Heart right ventricle (tissue), 16 donors: ENCODE measurements at places on chromosomes 7 and 10.

DNA sequence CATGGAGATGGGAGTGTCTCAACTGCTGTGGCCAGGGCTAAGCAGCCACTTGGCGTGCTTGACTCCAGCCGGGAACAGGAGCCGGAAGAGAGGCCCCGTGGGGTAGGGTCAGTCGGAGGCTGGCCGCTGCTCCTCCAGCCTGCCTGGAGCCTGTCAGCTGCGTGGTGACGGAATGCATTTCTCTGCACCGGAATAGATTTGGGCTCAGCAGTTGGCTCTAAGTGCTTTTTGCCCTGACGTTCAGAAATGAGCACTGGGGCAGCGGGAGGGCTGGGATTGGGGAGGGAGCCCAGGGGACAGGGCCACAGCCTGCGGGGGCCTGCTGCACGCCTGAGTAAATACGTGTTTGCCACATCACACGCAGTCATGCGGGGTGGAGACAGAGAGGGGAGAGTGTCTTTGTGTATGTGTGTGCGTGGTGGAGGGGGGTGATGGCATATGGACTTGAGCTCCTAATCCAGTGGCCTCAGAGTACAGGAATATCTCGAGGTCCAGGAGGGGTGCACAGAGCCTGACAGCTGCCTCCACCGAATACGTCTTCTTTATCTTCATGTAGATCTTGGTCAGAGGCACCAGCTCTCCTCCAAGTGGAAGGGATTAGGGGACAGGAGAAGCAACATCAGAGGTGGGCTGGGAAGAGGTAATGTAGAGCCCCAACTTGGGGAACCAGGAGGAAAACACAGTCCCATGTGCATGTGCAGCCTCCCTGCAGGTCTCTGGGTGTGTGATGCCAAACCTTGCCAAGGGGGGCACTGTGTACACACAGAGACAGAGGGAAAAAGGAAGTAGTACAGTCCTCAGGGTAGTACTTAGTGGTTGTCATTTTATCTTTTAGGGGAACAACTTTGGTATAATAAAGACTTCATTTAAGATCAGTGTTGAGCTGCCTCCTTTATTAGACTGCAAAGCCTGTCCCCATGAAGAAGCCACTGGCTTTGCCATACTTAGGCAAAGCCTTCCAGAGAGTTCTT lies 151.4 kb downstream of the CDH23 start:
- H3K4me3 ChIP-seq = no peak overlapping the region
- no peaks in the 10 kb centered on the region for H3K27me3 ChIP-seq
- peak; percentile 74 for DNase-seq
- peak overlapping the region; percentile 47 for H3K27ac ChIP-seq
- H3K36me3 ChIP-seq = no peaks in the 10 kb centered on the region
- H3K4me1 ChIP-seq = peaks cover 19% of the 10 kb centered on the region

DNA sequence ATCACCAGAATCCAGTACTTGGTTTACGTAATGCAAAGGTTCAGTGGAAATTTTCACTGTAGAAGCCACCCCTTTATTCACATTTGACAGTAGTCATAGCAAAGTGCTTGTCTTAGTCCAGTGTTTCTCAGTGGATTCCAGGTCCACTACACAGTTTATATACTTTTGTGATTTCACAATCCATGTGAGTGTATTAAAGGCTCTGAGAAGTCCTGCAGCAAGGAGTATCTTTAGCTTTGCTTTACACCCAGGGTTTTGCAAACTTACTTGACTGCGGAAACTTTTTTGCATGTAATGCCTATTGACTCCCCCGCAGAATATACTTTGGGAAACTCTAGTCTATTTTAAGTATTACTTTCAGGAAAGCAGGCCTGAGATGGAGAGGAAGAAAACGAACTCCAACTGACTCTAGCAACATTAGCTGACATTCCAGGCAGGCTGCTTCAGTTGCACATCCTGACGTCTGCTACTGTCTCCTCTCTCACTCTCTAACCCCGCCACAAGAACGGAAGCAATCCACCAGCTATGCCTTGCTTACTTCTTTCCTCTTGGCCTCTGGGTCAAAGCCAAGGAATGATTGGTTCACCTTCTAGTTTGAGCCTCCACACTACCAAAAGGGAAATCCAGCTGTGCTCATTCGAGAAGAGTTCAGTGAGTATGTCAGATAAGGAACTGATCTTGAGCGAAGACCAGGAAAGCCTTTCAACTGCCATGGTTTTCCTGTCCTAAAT lies 6.2 kb downstream of the PLXNA4 start:
- H3K4me1 ChIP-seq = peaks cover 14% of the 10 kb centered on the region
- H3K27me3 ChIP-seq = peaks cover 42% of the 10 kb centered on the region
- no peak for DNase-seq
- H3K36me3 ChIP-seq = no peaks in the 10 kb centered on the region
- H3K27ac ChIP-seq = no peak overlapping the region
- H3K4me3 ChIP-seq = no peak overlapping the region

- no peaks in the 10 kb centered on the region for H3K36me3 ChIP-seq
- no peak overlapping the region for H3K4me3 ChIP-seq
- DNase-seq = no peak
- peaks cover 3% of the 10 kb centered on the region for H3K4me1 ChIP-seq
Measured at GRCh38 chr10:43806831-43807640, 158.4 kb upstream of the ZNF32 start.

DNA sequence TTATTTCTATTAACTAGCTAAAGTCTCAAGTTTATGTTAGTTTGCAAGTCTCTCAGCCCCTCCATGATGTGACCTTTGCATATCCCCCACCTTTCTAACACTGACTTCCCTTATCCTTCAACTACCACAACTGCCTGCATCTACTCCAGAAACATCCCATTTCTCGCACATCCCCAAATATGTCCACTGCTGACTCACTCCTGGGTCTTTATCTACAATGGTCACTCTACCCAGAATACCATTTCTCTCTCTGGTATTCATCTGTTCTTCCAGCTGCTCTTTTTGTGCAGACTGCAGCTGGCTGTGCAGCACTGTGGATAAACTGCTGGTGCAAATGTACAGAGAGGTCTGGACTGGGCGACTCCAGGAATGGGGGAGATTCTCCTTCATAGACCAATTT lies 32.7 kb upstream of the PRSS1 start:
- H3K27me3 ChIP-seq = no peaks in the 10 kb centered on the region
- no peaks in the 10 kb centered on the region for H3K36me3 ChIP-seq
- no peak overlapping the region for H3K27ac ChIP-seq
- H3K4me1 ChIP-seq = no peaks in the 10 kb centered on the region
- H3K4me3 ChIP-seq = no peak overlapping the region
- no peak for DNase-seq

DNA sequence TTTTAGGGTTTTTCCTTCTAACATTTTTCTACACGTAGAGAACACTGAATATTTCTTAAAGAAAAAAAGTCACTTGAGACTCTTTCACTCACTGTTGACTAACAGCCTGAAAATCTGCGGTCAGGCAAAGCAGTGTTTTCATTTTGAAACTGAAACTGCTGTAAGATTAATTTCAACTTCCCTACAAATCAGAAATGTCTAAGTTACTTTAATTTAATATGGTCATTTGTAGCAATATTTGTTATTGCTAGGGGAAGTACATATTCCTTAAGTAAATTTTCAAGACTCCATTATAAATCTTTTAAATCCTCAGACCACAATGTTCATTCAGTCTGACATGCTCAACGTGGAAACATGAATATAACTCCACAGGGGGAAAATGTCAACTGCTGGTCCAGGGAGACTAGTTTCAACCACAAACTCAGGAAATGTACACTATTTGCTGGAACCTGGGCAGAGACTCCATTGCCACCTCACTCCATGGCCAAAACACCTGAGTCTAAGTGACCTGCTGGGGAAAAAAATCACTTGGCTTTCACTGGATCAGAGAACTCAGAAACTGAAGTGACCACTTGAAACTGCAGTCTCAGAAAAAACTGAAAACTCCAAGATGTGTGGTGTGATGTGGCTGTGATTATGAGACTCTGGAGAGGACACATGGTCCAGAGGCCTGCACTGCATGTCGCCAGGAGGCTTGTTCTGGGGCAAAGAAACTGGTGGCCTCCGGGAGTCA lies 161.2 kb downstream of the TAX1BP1 start:
- no peaks in the 10 kb centered on the region for H3K36me3 ChIP-seq
- no peak for DNase-seq
- H3K4me1 ChIP-seq = no peaks in the 10 kb centered on the region
- peak overlapping the region; percentile 61 for H3K27ac ChIP-seq

DNA sequence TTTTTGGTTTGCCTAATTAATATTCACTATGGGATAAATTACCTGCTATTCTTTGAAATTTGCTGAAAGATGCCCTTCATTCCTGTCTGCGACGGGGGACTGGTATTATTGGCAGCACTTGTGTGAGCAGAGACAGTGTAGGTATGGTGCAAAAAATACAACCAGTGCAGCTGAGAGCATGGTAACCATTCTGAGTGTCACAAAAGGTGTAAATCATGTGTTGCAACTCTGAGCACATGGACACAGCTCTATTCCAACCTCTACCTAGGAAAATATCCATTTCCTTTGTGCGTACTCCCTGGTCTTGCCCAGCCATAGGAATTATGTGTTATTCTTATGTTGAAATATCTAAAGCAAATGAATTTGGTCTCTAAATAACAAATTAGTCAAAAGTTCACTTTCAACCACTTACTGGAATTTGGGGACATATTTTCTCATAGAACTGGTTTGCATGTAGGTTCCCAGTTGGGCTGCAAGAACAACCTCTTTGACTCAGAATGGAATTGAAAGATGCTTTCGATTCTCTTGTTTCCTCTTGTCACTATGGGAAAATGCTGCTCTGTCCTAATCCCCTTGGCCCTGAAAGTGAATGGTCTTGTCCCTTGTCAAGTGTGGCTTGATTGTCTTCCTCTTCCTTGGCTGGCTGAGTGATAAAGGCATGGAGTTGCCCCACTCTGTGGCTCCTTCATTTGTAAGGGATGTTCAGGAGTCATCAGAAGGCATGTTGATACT lies 57.0 kb downstream of the CELF2 start:
- H3K27ac ChIP-seq = no peak overlapping the region
- no peaks in the 10 kb centered on the region for H3K27me3 ChIP-seq
- no peak overlapping the region for H3K4me3 ChIP-seq

- H3K4me3 ChIP-seq = peak overlapping the region; percentile 63
- no peaks in the 10 kb centered on the region for H3K36me3 ChIP-seq
- DNase-seq = peak; percentile 30
- peak overlapping the region; percentile 71 for H3K27ac ChIP-seq
Measured at GRCh38 chr7:114084472-114085312, 165.9 kb upstream of the PPP1R3A start.

DNA sequence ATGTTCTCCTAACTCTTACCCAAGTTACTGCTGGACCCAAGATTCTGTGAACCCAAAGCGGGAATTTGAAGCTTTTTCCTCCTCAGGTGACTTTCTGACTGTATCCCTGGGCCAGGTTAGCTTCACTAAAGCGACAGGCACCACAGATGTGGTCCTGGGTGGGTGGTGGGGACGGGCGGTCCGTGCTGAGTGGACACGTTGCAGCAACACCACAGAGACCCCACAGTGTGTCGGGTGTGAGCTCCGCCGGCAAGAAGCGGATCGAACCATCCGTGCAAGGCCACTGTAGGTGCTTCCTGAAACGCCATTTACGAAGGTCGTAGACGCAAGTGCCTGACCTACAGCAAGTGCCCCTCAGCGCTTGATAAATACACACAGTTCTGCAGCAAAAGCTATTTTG lies 325.9 kb downstream of the ADARB2 start:
- H3K4me1 ChIP-seq = no peaks in the 10 kb centered on the region
- DNase-seq = no peak
- H3K4me3 ChIP-seq = no peak overlapping the region
- no peak overlapping the region for H3K27ac ChIP-seq

GRCh38 chr10:87657371-87657770 lies 2.3 kb upstream of the PAPSS2 start:
- H3K4me1 ChIP-seq = peaks cover 18% of the 10 kb centered on the region
- no peaks in the 10 kb centered on the region for H3K36me3 ChIP-seq
- no peaks in the 10 kb centered on the region for H3K27me3 ChIP-seq
- no peak overlapping the region for H3K4me3 ChIP-seq
- DNase-seq = peak; percentile 14

DNA sequence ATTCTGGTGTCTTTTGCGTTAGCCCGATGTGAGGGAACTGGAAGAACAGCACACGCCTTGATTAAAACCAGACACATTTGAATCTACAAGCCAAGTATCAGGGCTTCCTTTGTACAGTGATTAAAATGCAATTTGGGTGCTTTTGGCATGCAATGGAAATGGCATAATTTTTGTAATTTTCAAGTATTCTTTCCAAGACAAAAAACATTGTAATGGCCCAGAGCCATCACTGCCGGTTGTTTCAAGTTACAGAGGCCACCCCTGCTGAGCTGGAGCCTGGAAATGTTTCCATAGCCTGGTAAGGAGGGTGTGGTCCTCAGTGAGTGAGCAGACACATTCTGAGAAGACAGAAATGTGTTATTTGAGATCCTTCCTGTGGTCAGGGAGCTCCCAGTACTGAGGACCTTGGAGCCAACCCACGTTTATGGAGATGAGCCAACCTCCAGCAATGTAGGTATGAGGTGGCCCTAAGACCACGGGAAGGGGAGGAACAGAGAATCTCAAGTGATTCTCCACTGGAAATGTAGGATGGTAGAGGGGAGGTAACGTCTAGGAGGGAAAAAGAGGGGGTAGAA lies 20.9 kb downstream of the TEX36 start:
- no peaks in the 10 kb centered on the region for H3K27me3 ChIP-seq
- H3K27ac ChIP-seq = no peak overlapping the region
- H3K4me1 ChIP-seq = no peaks in the 10 kb centered on the region
- H3K4me3 ChIP-seq = no peak overlapping the region
- DNase-seq = no peak
- no peaks in the 10 kb centered on the region for H3K36me3 ChIP-seq

GRCh38 chr7:129108581-129108980 lies 35.9 kb upstream of the TSPAN33 start:
- no peaks in the 10 kb centered on the region for H3K27me3 ChIP-seq
- no peak overlapping the region for H3K27ac ChIP-seq
- no peaks in the 10 kb centered on the region for H3K36me3 ChIP-seq
- DNase-seq = no peak
- H3K4me1 ChIP-seq = no peaks in the 10 kb centered on the region

GRCh38 chr7:64744680-64745079 lies 49.5 kb upstream of the ZNF138 start:
- H3K27ac ChIP-seq = no peak overlapping the region
- no peak for DNase-seq
- no peaks in the 10 kb centered on the region for H3K36me3 ChIP-seq
- H3K27me3 ChIP-seq = no peaks in the 10 kb centered on the region
- H3K4me1 ChIP-seq = no peaks in the 10 kb centered on the region

- peak overlapping the region; percentile 53 for H3K27ac ChIP-seq
- H3K27me3 ChIP-seq = no peaks in the 10 kb centered on the region
- DNase-seq = peak; percentile 36
- no peaks in the 10 kb centered on the region for H3K36me3 ChIP-seq
Measured at GRCh38 chr10:3853547-3854303, 68.7 kb upstream of the KLF6 start.

GRCh38 chr10:56902554-56902953 lies 541.5 kb upstream of the ZWINT start:
- no peaks in the 10 kb centered on the region for H3K4me1 ChIP-seq
- H3K27ac ChIP-seq = no peak overlapping the region
- H3K4me3 ChIP-seq = no peak overlapping the region
- no peaks in the 10 kb centered on the region for H3K36me3 ChIP-seq
- no peak for DNase-seq

- no peak overlapping the region for H3K4me3 ChIP-seq
- DNase-seq = no peak
- no peaks in the 10 kb centered on the region for H3K27me3 ChIP-seq
- H3K36me3 ChIP-seq = no peaks in the 10 kb centered on the region
- H3K4me1 ChIP-seq = no peaks in the 10 kb centered on the region
Measured at GRCh38 chr7:121945066-121945465, 72.1 kb downstream of the PTPRZ1 start.
